ENCODE measurements at places on chromosomes 11 and 22.

DNA sequence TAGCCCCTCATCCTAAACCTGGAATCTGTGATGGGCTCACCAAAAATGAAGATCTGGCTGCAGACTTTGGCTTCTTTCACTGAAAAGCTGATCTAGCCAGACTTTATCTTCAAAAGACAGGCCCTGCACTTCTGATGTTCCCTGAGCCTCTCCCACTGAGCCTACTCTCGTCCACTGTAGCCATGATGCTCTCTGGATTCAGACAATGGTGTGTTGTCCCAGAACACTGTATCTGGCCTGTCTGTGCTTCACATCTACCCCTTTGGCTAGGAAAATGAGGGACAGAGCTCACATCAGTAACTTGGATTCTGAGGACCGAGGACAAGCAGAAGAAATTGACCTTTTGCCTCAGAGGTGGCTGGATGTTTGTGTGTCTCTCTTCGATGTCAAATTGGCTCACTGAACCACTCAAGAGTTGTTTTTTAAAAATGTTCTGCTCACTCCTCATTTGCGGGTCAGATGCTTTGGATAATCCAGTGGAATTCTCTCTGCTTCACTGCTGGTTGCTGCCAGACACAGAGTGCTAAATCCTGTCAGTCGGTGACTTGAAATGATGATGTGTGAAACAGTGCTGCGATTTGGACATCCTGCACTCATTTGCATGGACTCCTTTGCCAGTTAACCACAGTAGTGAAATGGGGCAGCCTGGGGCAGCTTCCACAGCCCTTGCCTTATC is 67.5 kb downstream of the ARFGAP2 start:
- DNase-seq = no peak

DNA sequence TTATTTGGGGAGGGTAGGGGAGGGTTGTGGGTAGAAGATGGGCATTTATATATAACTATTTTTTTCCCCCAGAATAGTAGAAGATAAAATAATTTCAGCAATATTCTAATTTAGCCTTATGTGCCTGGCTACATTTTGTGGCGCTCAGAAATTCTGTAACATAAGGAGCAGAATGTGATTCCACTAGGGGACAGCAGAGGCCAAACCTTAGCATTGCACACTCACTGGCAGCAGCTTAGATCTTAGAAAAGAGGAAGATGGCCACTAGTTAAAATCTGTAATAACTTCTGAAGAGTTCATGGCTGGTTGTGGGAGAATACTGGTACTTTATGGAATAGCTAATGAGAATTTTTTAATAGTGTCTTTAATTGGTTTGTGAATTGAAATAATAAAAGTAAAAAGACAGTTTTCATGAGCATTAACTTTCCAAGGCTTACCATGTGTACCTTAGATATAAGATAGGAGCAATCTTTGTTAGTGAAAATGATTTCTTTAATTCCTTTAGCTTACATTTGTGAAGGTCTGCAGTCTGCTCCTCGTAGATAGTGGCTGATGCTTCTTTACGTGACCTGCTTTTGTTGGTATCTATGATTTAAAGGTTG is 33.1 kb downstream of the DDX10 start:
- peak; percentile 67 for DNase-seq

DNA sequence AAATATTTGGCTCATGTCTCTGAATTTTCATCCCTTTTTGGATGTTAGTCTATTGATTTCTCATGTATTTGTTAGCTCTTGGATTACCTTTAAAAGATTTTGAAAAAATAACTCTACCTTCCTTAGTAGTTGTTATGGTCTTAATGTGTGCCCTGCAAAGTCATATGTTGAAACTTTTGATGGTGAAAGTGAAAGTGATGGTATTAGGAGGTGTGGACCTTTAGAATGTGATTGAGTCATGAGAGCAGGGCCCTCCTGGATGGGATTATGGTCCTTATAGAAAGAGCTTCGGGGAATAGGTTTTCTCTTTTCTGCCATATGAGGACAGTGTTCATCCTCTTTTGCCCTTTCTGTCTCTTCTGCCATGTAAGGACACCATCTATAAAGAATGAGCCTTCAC is 33.6 kb upstream of the MPPED2 start:
- no peak for DNase-seq

DNA sequence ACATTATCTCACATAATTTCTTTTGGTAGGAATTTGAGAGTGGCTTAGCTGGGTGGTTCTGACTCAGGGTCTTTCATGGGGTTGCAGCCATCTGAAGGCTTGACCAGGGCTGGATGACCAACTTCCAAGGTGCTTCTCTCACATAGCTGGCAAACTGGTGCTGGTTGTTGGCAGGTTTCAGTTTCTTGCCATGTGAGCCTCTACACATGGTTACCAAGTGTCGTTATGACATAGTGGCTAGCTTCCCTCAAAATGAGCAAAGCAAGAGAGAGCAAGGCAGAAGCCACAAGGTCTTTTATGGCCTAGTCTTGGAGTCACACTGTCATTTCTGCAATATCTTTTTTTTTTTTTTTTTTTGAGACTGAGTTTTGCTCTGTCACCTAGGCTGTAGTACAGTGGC is 4.2 kb upstream of the TFIP11 start:
- no peak for DNase-seq

- no peak for DNase-seq
These were observed 12.3 kb downstream of the TBX1 start for GRCh38 chr22:19772673-19773469.

DNA sequence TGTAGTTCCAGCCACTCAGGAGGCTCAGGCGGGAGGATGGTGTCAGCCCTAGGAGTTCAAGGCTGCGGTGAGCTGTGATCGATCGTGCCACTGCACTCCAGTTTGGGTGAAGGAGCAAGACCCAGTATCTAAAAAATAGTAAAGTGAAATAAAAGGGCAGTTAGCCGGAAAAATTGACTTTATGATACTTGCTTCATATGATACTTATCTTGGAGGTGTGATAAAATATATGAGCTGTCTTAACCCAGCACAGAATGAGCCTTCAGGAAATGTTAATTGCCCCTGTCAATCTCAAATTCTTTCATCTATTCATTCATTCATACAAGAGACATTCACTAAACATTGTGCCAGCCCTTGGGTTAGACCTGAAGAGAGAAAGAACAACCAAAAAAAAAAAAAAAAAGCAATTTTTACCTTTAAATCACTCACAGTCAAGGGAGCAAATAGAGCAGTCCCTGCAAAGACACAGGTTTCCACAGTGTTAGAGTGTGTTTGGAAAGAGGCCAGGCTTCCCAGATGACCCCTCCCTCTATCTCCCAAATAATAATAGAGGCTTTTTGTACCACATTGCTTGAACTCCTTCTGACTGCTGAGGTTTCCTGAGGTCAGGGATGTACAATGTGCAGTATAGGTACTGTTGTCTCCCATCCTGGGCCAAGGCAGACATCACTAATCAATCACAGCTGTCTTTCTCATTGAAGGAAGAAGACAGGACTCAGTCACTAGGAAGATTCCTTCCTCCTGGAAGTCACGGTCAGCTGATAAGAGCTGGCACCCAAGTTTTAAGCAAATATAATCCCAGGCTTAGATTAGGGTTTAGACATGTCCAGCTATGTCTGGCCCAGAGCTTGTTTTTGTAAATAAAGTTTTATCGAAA is 454.6 kb downstream of the MIAT start:
- DNase-seq = peak; percentile 38

DNA sequence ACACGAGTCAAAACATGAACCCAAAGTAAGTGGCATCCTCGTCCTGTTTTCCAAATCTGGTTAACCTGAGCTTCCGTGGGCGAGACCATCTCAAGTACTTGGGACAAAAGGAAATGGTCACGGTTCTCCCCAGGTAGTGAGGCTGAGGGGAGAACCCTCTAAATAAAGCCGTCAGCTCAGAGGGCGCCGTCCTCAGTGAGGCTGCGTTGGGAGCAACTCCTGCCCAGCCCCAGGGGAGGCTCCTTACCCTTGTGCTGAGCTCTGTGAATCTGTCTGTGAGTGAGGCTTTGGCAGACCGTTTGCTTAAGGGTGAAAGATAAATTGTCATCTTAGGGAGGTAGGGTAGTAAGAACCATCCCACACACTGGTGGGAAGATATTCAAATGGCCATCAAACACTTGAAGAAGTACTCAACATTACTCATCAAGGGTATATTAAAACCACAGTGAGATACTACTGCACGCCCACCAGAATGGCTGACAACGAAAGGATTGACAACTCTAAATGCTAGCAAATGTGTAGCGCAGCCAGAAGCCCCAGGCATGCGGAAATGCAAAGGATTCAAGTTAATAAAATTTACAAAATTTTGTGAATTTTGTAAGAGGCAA is 321.0 kb downstream of the TBC1D22A start:
- DNase-seq = no peak

- DNase-seq = no peak
These were observed 105.9 kb downstream of the TRPC6 start for GRCh38 chr11:101477926-101478325.

- no peak for DNase-seq
These were observed 37.5 kb downstream of the UVRAG start for GRCh38 chr11:75852406-75853017.

DNA sequence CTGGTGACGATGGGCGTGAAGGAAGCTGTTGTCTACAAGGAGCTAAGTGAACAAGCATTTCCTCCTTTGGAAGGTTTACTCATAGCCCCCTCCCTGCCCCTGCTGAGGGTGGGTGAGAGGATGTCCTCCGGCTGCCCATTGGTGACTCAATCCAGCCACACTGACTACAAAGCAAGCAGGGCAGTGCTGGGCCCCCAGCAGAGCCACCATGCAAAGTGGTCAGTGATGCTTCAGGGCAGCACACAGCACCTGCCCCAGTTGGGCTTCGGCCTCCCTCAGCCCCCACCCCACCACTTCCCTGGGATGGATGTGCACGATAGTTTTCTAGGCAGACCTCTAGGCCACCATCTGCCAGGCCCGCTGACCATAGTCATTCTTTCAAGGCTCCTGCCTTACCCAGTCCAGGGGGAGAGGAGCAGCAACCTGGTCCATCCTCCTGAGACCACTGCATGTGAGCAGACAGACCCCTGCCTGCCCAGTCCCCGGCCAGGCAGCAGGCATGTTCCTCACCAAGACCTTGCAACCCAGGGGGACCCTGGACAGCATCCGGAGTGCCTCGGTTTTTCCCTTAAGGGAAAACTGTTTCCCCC is 125.1 kb downstream of the BCR start:
- DNase-seq = no peak

- no peak for DNase-seq
These were observed 45.0 kb upstream of the MPPED2 start for GRCh38 chr11:30631148-30631547.

DNA sequence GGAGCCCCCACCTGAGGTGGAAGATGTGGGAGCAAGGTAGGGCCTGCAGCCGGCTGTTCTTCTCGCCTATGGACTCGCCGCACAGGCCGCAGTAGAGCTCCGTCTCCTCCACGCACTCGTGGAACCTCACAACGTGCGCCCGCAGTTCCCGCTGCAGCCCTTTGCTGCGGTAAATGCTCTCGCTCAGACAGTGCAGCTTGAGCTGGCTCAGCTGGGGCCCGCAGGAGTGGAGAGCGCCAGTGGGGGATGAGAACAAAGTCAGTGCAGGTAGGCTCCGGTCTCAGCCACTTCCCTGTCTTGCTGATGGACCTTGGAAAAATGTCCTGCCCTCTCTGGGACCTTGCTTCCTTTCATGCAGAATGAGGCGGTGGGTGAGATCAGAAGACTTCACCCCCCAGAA is 10.2 kb downstream of the RAPSN start:
- no peak for DNase-seq

DNA sequence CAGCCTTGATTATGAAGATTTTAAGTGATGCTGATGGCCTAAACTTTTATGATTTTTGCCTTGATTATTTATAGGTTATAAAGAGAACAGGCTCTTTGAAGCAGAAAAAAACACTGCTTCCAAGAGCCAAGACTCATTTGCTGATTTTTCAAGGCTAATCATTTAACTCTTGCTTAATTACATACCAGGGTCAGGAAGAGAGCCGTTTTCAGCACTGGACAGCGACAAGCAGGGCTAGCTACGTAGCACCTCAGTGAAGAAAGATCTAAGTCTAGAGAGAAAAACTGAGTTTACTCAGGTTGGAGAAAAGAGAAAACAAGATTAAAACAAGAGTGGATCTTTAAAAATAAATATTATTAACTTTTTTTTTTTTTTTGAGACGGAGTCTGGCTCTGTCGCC is 615.4 kb upstream of the B3GAT1 start:
- DNase-seq = no peak

GRCh38 chr22:44392446-44392921 is 79.7 kb upstream of the SHISAL1 start:
- DNase-seq = no peak

DNA sequence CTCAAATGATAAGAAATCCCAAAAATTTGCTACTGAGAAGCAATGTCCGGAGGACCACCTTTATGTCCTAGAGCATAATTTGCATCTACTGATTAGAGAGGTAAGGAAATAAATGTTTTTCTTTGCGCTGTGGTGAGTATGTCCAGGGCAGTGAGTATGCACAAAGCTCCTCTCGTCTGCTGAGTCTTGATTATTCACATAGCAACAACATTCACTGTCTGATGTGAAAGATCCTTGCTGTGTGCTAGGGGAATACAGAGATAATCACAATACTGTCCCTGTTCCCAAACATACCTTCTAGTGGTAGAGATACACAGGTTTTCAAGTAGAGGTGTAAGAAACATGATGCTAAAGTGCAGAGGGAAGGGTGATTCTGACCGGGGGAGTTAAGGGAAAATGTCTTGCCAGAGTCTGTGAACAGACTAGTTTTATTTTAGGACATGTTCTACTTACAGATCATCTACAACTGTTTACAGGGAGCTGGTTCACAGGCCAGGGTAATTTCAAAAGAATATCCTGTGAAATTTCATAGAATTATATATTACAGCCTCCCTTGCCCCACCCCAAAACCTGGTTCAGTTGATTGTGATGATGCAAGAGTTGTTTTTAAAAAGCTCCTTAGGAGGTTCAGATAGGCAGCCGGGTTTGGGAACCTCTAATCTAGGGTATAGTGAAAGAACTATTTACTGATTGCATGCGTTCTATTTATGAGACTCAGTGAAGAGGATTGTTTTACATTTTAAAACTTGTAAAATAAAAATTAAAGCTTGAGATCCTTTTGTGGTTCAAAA is 12.6 kb downstream of the MED17 start:
- no peak for DNase-seq

DNA sequence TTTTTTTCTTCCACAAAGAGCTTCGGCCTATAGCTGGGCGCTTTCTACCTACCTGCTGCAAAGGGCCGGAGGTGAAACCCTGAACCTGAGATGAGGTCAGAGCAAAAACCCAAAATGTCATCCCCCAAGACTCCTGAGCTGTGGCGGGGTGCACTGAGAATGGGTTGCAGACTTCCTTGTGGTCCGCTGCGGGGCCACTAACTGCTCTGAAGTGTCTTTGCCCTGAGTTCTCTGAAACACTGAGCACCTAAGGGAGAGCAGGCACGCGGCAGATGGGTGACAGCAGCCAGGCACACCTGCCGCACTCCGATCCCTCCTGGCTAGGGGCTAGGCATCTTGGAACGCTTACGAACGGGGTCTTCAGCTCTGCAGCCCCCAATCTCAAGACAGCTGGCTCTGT is 29.3 kb downstream of the RASD2 start:
- DNase-seq = no peak

Data from A549 (cell line).